ENCODE measurements at places on chromosomes 5 and 9. TPM values are rescaled to one million over a fixed set of nuclear protein-coding genes. Genes with fewer than 3 reads are reported as not detected.
A peak's percentile ranks its signal among the peaks of the same experiment; 100 is the strongest.

DNA sequence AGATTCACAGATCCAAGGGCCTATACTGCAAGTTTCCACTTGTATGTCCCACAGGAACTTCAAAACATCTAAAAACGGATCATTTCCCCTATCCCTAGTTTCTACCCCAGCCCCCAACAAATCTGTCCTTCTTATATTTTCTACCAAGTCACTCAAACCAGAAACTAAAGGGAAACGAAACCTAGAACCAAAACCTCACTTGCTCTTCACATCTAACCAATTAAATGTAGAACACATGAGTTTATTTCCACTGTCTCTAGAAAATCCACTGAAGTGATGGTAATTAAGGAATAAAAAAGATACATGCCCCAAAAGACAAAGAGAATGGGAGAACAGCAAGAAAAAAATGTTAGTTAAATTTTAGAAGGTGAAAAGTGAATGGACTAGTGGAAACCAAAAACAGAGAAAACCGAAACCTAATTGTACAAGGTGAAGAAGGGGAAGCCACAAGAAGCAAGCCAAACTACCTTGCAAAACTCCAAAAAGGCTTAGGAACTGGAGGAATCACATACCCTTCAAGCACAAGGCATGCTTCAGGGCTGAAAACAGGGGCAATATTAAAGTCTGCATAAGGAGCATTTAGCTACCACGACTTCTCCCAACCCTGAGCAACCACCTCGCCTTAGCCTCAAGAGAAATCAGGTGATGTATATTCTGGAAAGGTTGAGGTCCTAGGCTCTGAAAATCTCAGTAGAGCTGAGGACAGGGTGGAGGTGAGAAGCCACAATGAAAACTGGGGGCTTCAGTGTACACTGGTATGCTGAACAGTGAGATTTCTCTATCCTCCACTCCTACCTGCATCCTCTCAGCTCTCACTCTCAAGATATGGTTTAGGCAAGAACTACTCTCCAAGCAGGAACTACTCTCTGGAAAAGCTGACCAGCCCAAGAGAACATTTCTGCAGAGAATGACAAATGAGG, 11.1 kb downstream of the SMU1 start:
- DNase-seq = no peak

The GNE gene
- 32.4 TPM for total RNA-seq

GRCh38 chr5:21238786-21239185, 1250.8 kb upstream of the CDH18 start:
- DNase-seq = no peak

The DOK3 gene
- total RNA-seq = 2.6 TPM

The ADAMTS19 gene
- 8.7 TPM for total RNA-seq

The C9 gene
- not detected for total RNA-seq

DNA sequence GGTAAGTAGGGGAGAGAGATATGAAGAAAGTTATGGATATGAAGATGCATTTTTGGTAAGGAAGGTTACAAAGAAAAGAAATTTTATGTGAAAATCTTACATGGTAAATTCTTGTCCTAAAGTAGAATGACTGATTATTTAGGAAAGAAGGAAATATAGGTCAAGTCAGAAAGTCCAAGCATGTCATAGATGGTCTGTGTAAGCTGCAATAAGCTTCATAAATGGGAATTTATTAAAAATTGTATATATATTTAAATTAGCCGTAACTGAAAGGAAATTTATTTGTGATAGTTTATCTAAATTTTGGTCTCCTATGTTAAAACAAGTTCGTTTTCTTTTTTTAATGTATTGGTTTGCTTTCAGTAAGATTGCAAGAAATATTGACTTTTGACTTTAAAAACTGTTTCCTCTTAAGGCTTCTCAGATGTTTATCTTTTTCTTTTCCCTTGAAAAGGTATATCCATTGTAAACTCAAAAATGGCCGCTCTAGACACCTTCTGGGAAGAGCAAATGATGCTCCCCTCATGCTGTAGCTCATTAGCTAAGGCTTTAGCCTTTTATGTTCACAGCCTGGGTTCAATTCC, 46.8 kb upstream of the HAPLN1 start:
- peak; percentile 1 for DNase-seq

DNA sequence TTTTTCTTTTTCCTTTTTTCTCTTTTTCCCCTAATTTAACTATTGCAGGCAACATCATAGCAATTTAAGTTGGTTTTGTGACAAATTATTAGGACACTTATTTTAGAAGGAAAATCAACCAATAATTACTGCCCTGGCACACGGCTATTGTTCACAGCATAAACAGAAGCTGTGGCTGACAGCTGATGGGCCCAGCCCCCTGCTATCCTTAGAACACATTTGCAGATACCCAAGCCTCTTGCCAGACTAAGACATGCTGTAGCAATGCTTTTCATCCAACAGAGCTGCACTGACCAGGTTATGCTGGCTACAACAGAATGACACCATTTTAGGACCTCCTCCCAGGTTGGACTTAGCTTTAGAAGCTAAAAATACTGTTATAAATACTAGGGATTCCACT, 852.7 kb upstream of the DMAC1 start:
- DNase-seq = no peak

The DDX46 gene
- 26.1 TPM for total RNA-seq

The GLRA1 gene
- total RNA-seq = not detected

DNA sequence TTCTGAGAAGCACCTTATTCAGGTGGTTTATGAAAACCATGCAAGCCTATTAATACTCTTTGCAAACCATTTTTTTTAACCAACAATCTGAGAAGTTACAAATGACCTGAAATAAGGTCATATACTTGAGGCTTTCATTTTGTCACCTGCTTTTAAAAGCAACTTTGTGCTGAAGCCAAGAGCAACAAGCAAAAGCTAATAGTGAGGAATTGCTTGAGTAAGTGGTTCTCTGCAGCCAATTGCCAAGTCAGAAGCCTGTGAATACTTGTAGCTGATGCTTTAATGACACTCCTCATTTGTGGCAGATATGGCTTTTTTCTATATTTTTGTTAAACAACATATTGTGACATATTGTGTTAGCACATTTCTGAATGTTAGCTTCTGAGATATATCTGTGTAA, 126.7 kb upstream of the ZNF608 start:
- DNase-seq = no peak

DNA sequence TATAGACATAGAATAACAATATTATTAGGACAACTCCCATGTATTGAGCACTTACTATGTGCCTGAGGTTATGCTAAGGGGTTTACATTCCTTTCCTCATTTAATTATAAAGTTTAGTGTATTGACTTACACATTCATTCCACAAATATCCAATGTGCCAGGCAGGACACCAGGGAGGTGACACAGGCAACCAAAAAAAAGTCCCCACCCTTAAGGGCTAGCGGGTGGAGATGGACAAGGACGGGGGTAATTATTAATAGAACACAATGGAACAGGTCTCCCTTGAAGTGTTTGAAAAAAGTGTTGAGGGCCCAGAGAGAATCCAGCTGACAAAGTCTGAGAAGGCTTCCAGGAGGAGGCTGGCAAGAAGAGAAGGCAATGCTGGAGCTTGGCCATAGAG, 5.7 kb downstream of the TBC1D2 start:
- DNase-seq = no peak

GRCh38 chr5:170474489-170475274, 29.1 kb upstream of the KCNIP1 start:
- no peak for DNase-seq

The PCDHGB3 gene
- 5.2 TPM for total RNA-seq

DNA sequence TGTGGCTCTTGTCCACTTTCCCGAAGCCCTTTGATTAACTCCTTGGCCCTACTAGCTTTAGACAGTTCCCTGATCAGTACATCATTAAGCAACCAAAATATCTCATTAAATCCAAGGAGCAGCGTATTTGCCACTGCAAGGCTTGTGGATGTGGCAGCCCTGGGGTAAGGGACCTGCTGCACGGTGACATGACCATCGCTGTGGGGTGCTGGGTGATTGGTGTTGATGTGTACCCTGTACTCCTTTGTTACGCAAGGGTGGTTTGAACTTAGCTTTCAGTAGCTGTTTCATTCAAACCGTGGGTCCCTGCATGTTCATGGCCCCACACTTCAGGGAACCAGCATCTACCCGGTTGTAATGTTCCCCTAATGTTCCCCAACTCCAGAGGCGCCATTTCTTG, 41.0 kb downstream of the OTULIN start:
- no peak for DNase-seq

DNA sequence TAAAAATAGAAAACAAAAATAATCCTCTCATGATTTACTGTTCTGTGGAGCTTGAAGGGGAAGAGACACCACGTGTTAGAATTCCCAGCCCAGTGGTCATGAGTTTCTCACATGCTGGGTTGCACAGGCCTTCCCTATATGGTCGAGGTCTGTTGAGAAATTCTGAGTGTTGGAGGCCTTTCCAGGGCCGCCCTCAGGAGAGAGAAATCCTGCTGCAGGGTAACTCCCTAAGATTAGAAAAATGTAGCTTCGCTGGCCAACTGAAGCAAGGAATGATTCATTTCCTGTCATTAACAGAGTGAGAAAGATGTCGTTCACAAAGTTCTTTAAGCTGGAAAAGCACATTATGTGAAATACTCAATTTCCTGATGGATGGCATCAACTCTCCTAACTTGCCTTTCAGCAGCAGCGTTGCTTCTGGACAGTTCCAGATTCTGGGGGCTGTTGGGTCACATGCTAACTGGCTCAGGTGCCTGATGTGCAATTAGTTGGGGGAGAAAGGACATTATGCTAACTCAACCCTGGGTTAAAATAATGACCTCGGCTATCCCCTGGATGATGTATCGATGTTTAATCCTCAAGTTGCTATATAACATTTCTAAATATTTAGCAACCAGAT, 104.8 kb upstream of the CD180 start:
- DNase-seq = peak; percentile 99

- no peak for DNase-seq
Observed at GRCh38 chr9:103323699-103324098, 328.6 kb downstream of the CYLC2 start.

GRCh38 chr5:54713923-54714581, 196.5 kb downstream of the SNX18 start:
- DNase-seq = peak; percentile 73

The ROR2 gene
- total RNA-seq = 5.2 TPM

DNA sequence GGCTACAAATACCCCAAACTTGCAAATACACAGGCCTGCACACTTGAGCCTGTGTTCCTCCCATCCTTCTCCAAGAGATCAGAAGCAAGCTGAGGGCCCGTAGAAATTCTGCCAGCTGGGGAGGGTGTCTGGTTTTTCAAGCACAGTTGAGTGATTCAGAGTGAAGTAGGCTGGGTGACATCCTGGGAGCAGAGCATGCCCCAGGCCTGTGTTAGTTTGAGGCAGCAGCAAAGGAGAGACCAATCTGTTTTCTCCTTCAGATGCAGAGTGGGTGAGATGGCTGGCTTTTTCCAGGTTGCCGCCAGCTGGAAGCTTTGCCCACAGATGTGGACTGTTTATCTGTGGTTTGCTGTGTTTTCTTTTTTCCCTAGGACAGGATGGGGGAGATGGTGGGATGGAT, 63.1 kb downstream of the RCL1 start:
- peak; percentile 85 for DNase-seq

GRCh38 chr5:33283243-33283642, 157.5 kb upstream of the TARS1 start:
- no peak for DNase-seq

DNA sequence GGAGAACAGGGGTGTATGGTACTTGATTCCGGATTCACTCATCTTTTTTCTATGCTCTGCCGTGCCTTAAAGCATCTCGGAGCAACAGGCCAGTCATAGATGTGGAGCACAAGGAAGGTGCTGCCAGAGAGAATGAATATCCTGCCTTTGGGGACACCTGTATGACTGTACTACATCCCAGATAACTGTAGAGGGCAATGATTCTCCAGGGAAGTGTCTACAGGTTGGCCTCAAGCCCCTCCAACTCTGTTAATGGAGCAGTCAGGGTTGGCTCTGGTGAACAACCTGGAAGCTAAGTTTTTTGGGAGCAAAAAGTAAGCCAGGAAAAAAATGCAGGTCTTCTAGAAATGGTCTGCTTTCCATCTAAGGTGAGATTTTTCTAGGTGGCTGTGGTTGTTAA, 71.0 kb downstream of the NREP start:
- DNase-seq = no peak

GRCh38 chr9:37370968-37371563, 51.4 kb upstream of the GRHPR start:
- no peak for DNase-seq

The QRFP gene
- total RNA-seq = not detected

DNA sequence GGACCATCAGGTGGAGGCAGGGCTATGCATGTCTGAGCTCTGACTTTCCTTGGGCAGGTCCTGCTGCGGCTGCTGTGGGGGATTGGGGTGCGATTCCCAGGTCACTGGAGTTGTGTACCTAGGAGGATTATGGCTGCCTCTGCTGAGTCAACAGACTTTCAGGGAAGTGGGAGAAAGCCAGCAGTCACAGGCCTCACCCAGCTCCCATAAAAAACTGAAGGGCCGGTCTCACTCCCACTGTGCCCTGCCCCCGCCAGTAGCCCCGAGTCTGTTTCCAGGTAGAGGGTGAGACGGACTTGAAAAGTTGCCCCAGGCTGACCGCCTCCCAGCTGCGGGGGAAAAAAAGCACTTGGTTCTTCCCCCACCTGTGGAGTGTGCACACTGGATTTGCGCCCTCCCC, 76.7 kb downstream of the FAM170A start:
- no peak for DNase-seq

- no peak for DNase-seq
Observed at GRCh38 chr5:110354311-110354710, 372.2 kb downstream of the TMEM232 start.

The MAST4 gene
- total RNA-seq = 5.8 TPM

GRCh38 chr5:7478459-7478858, 82.5 kb downstream of the ADCY2 start:
- no peak for DNase-seq

GRCh38 chr5:122053181-122054109, 24.6 kb downstream of the LOX start:
- no peak for DNase-seq

- no peak for DNase-seq
Observed at GRCh38 chr9:78188594-78188993, 47.3 kb upstream of the CEP78 start.

- DNase-seq = no peak
Observed at GRCh38 chr5:10935536-10935935, 174.5 kb upstream of the DAP start.

DNA sequence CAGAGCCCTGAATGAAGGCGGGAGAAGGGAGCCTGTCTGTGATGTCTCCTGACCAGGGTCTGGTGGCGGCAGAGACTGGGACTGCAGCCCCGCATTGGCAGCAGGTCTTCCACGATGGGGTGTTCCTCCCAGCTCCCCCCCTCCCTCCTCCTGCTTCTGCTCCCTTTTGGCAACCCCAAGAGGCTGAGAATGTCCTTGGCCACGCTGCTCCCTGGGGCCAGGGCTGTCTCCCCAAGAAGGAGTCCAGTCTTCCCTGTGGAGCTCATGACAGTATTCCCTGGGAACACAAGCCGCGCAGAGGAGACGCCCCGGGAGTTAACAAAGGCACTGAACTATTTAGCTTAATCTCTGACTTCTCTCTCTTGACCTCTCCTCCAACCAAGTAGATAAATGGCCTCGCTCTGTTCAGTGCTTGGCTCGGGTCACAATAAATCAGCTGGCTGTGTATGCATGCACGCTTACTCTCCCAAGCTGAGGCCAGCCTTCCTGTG, 84.0 kb upstream of the NEURL1B start:
- DNase-seq = peak; percentile 30

The IFNA14 gene
- not detected for total RNA-seq

GRCh38 chr5:84255315-84255714, 129.4 kb downstream of the EDIL3 start:
- DNase-seq = peak; percentile 43

GRCh38 chr9:38338342-38339018, 54.0 kb upstream of the ALDH1B1 start:
- no peak for DNase-seq

- DNase-seq = peak; percentile 29
Observed at GRCh38 chr5:112762113-112762810, 24.6 kb downstream of the APC start.
